Skin of body (tissue), 3 donors: ENCODE measurements at places on chromosomes 11 and 22. TPM values are rescaled to one million over a fixed set of nuclear protein-coding genes. Genes with fewer than 3 reads are reported as not detected.

The FGF4 gene
- total RNA-seq: not detected

The SOX10 gene
- 4.3 TPM for total RNA-seq

The RTN4R gene
- 1.3 TPM for total RNA-seq

The OR4A16 gene
- total RNA-seq: not detected

The UBE4A gene
- 31.4 TPM for total RNA-seq

The DCUN1D5 gene
- 28.4 TPM for total RNA-seq

The SYT13 gene
- 0.30 TPM for total RNA-seq

The CRYBA4 gene
- total RNA-seq: not detected

The IGLL1 gene
- 0.39 TPM for total RNA-seq

The OR56A1 gene
- not detected for total RNA-seq

The VSIG2 gene
- total RNA-seq: 0.20 TPM

The YAP1 gene
- 117 TPM for total RNA-seq

The GGTLC2 gene
- total RNA-seq: not detected

The NRXN2 gene
- total RNA-seq: 8.5 TPM

The GTSE1 gene
- total RNA-seq: 3.6 TPM

The SLC22A12 gene
- not detected for total RNA-seq

The SLC17A6 gene
- total RNA-seq: 0.10 TPM

The DERL3 gene
- 0.49 TPM for total RNA-seq

The SNX32 gene
- 1.4 TPM for total RNA-seq

The SCYL1 gene
- 30.2 TPM for total RNA-seq

The STARD10 gene
- 28.7 TPM for total RNA-seq

The OR52A1 gene
- total RNA-seq: not detected

The ACTN3 gene
- total RNA-seq: 13.5 TPM

The BLID gene
- total RNA-seq: 2.8 TPM

The TP53I11 gene
- 11.1 TPM for total RNA-seq

The ZNF215 gene
- total RNA-seq: 1.6 TPM
